Effector CD4-positive, alpha-beta T cell (primary cell): ENCODE measurements at places on chromosomes 12 and 14.

- no peak for DNase-seq
Observed at GRCh38 chr12:132689227-132689626, 1.8 kb downstream of the PXMP2 start.

DNA sequence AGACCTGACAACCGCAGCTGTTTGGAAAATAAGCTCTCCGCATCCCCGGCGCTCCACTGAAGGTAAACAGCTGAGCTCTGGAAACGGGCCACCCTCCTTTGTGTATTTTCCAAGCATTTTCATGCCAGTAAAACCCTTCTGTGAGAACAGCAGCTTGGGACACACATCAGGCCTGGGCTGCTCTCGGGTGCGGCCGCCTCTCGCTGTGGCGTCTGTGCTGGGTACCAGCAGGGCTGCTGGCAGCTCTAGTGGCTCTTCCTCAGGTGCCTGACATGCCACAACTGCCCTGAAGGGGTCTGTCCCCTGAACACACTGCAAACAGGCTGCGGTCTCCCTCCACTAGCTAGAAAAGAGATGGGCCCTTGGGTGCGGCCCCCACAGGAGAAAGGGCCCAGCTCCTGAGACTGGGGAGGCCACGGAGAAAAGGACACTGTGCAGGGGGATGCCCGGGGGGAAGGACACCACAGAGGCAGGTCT is 96.3 kb downstream of the ITPK1 start:
- DNase-seq = no peak

GRCh38 chr12:27534060-27534764 is 10.2 kb downstream of the PPFIBP1 start:
- no peak for DNase-seq

GRCh38 chr12:81450920-81451739 is 308.0 kb downstream of the PPFIA2 start:
- DNase-seq = no peak

DNA sequence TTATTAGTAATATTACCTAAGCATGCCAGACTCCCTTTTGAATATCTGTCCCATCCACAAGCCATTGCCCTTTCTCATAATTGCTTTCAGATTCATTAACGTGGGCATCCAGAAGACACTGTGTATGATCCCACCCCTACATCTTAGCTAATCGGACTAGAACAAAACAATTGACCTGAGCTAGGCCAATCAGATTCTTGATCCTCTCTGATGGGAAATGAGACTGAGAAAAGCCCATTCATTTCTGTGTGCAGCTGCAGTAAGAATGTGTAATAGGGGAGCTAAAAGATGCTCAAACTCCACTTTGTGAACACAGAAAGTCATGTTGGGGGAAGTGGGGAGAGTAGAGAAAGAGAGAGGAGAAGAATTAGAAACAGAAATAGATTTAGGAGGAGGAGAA is 281.7 kb upstream of the G2E3 start:
- no peak for DNase-seq

DNA sequence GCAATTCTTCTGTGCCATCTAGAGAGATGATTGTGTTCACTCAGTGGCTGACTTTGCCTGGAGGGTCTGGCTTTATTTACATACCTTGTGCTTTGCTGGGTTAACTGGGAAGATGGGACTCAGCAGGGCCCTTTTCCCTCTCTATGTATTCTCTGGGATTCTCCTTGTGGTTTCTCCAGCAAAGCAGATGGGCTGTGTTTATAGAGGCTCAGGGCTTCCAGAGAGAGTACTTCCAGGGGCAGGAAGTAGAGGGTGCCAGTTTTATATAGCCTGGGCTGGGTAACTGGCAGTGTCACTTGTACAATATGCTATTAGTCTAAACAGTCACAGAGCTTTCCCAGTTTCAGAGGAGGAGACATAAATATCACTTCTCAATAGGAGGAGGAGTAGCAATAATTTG is 509.9 kb downstream of the DIO2 start:
- DNase-seq = no peak

DNA sequence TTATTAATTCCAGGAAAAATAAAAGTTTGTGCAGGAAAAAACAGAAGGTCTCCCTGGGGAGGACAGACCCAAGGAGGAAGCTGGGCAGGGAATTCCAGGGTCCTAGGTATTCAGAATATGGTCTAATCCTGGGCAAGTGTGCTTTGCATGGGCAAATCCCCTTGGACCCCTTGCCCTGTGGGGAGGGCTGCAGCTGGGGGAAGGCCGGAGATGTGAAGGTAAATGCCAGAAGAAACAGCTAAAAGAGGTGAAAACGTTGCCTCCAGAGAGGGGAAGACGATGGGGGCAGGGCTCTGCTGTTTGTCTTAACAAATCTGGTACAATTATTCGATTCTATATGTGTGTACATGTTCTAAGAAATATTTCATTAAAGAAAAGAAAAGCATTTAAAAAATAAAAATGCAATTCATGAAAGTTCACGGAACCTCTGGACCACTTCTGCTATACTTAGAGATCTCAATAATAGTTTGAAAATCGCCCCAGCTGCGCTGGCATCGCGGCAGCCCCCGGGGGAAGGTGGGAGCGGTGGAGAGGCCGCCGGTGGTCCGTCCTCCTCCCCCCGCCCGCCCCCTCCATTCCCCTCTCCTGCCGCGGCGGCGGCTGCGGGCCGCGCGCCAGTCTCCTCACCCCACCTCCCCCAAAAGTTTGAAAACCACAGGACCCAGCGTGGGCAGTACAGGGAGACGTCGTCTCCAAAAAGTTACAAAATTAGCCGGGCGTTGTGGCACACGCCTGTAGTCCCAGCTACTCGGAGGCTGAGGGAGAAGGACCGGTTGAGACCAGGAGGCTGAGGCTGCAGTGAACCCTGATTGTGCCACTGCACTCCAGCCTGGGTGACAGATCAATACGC is 1.5 kb upstream of the PRPF40B start:
- DNase-seq = no peak

- no peak for DNase-seq
Observed at GRCh38 chr12:81077686-81078441, at the start of gene ACSS3. Gene ACSS3 (plus strand): TSS chr12:81078079. CDS start chr12:81078121, 42 bp downstream.

- no peak for DNase-seq
Observed at GRCh38 chr12:131249246-131250027, 295.7 kb downstream of the ADGRD1 start.

DNA sequence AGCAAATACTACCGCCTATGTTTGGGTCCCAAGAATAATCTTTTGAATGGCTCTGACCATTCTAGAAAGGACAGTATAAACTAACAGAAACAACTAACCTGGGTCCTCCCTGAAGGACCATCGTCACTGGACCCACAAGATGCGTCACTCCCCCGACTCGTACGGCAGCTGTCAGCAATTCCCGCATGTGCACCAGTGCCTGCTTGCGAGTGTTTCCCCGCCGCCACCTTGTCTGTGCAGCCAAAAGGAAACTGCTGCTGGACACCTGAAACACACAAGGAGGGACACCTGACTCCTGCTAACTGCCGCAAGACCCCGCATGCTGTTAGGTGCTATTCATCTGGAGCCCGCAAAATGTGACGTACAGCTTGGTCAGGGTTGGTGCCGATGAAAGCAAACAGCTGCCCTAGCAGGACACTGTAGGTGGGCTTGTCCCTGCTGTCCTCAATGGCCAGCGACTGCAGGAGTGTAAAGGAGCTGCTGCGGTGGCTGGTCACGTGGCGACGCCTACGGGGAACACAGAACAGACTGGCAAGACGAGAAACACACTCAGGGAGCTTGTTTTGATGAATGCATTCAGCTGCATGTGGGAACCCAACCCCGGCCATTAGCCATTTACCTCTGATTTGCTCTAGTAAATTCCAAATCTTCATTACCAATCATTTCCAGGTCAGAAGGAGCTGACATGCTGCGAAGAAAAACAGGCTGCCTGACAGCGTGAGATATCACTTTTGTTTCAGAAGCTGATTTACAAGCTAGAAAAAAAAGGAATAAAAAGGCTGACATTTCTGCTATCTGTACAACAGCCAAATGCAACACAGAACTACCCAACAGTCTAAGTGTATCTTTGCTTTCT is 118.1 kb downstream of the TRAFD1 start:
- no peak for DNase-seq

GRCh38 chr14:69763761-69764510 is 3.0 kb upstream of the SRSF5 start:
- no peak for DNase-seq

DNA sequence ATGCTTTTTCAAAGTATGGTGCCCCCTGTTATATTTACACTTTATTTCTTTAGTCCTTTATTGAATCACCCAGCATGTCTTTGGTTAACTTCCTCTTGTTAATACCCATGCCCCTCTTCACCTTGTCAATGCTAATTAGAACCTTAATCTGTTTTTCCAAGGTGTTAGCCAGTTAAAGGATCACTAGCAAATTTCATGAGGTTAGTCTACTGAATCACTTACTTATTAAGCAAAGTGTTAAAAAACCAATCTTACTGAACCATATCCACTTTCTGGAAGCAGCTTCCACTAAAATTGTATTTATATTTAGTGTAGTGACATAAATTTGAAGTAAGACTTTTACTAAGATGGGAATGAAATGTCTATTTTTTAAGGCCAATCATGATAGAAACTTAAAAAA is 27.9 kb downstream of the TAOK3 start:
- no peak for DNase-seq

DNA sequence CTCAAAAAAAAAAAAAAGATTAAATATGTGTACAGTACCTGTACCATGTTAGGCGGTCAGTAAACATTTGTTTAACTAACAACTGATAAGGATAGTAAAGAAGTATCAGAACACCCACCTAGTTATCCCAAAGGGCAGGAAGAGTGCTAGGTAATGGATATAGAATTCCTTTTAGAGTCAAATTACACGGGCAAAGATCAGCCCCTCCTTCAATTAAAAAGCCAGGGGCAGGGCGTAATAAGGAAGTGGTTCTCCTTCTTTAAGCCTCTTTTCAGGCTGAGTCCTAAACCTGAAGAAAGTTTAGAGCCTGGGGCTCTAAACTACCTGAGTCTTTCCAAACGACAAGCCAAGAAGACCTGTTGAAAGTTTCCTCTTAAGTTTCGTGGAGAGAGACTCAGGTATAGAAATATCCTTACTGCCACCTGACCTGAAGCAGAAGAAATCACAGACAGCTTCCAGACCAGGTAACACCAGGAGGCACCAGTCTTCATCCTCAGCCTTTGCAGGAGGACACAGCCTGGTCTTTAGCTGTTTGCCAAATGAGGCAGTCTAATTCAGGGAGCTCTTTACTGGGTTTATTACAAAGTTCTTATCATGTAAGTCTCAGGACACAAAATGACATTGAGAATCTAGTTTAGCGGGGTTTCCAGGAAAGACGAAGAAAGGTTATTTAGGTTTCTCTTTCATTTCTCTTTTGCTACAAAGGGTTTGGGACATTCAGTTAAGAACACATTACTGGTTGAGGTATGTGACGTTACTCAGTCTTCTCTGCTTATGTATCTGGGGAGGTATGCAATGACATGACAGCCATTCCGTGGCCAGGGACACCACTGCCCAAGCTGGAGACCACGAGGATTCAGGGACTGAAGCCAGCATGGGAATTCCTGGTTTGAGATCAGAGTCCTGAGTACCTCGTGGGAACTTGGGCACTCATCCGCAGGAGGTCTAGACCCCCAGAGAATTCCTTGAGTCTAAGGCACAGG is at the start of gene BCL2L14:
Gene BCL2L14, plus strand, starts transcription at position 266 of the 983 bp plus-strand sequence. CDS start 8,367 bp downstream, outside the sequence.
- no peak for DNase-seq

DNA sequence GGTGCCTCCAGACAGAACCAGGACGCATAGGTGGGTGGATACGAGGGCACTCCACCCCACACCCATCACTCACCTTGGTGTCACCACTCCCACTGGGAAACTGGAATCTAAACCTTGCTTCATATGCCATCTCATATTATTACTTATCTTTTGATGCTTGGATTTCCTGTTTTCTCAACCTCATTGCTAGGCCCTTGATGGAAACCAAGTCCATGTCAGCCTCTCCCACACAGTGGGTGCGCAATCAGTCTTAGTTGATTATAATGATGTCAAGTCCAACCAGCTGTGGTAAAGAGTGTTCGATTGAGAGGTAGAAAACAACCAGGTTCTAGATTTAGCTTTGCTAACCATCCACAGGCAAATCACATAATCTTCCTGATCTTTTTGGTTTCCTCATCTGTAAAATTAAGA is 584 bp upstream of the DDHD1 start:
- DNase-seq = no peak

DNA sequence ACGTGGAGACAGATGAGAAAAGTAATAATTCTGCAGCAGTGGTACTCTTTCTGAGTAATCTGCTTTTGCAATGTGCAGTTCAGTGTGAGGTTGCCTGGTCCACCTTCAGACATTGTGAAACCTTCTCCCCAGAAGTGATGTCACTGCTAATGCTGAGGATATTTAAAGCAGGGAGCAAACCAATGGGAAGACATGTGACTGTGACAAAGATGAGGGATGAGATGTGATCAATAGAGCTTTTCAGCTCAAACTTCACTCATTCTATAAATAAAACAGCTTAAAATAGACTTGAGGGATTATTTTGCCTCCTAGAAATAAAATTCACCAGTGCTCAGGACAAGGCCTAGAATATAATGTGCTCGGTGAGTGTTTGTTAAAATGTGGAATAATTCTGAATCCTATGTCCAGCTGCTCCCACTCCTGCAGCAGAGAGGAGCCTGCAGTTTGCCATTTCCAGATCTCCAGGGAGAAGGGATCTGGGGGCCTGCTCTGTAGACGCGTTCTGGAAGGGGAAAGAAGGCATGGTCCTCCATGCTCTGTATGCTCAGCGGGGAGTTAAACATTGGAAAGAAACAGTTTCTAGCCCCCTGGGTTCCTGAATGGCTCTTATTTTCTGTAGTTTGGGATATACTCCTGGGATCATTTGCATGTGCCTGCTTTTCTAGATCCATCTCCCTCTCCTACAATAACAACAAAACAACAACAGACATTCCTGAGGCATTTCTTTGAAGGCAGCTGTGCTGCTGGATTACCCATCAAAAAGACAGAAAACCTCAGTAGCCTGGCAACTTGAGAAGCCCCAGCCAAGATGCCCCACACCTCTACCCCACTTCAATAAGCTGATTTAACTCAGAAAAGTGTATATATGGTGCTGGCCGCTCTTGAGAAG is 8.9 kb downstream of the SLC7A8 start:
- no peak for DNase-seq

- DNase-seq = no peak
Observed at GRCh38 chr14:74807853-74808545, 44.9 kb downstream of the YLPM1 start.

DNA sequence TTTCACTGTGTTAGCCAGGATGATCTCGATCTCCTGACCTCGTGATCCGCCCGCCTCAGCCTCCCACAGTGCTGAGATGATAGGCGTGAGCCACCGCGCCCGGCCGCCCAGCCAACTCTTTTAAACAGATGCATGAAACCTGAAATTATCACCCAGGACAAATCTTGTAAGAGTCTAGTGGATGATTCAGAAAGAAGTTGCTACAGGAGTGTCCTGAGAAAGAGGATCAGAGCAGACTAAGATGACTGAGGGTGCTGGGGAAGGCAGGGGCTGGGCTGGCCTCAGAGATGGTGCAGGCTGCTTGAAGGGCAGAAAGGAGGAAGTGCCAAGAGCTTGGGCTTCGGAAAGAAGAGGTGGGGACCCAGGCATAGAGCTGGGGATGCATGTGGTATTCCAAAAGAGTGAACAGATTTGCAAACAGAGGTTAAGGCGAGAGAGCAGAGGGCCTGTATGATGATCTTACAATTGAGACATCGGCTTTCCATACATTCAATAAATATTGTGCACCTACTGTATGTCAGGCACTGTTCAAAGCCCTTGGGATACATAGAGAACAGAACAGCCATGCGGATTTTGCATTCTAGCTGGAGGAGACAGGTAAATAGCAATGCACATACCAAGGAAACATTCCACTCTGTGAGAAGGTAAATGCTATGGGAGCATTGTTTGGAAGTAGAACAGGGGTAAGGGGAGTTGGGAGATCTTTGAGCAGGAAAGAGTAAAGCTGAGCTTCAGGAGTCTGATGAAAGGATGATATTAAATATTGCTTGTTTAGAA is 7.4 kb upstream of the CD9 start:
- no peak for DNase-seq

- no peak for DNase-seq
Observed at GRCh38 chr12:12663644-12664294, 32.2 kb downstream of the GPR19 start.
